Upper lobe of right lung (tissue), 1 donor: ENCODE measurements at places on chromosomes 11 and 22. TPM values are rescaled to one million over a fixed set of nuclear protein-coding genes. Genes with fewer than 3 reads are reported as not detected.

INS gene
- total RNA-seq: not detected

SERHL2 gene
- 1.2 TPM for total RNA-seq

- peaks cover 8% of the 10 kb centered on the region for H3K36me3 ChIP-seq
- no peak overlapping the region for H3K4me3 ChIP-seq
- no peak for DNase-seq
Observed at GRCh38 chr22:42906605-42907348, 49.7 kb upstream of the ARFGAP3 start.

- H3K4me3 ChIP-seq: no peak overlapping the region
- no peaks in the 10 kb centered on the region for H3K27me3 ChIP-seq
- H3K4me1 ChIP-seq: no peaks in the 10 kb centered on the region
- no peak for DNase-seq
- no peak overlapping the region for H3K27ac ChIP-seq
- no peaks in the 10 kb centered on the region for H3K36me3 ChIP-seq
Observed at GRCh38 chr11:131486100-131486499, 115.7 kb downstream of the NTM start.

FLRT1 gene
- total RNA-seq: not detected

C1QTNF6 gene
- total RNA-seq: 6.1 TPM

FAU gene
- total RNA-seq: 754 TPM

POU2AF2 gene
- total RNA-seq: not detected

DNA sequence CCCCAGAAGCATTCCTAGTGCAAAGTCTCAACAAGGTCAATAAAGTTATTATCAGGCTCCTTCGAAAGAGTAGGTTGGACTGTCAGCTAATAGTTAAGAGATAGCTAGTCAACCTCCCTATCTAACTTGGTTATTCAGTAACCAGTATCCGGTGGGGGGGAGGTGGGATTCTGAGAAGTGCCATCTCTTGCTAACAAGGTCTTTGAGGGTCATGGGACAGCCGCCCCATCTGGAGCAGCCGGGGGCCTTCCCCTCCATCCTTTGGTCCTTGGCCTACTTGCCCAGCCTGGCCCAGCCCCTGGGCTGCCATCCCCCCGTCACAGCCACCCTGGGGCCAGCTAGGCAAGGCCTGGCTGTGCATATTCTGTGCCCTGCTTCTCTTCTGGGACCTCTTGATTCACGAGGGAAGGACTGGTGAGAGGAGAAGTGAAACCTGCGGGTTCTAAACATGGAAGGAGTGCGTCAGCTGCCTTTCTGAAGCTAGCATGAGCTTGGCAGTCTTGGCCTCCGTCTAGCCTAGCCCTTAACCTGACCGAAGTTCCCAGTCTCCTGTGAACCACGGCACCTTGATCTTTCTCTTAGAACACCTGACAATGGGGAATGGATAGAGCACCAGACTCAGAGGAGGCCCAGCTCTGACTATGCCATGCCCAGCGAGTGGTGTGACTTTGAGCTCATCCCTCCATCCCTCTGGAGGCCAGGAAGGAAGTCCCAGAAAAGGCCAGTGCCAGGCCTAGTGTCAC, 9.3 kb downstream of the SLC37A2 start:
- H3K27ac ChIP-seq: peak overlapping the region; percentile 51
- H3K27me3 ChIP-seq: no peaks in the 10 kb centered on the region
- H3K4me1 ChIP-seq: peaks cover 10% of the 10 kb centered on the region
- H3K4me3 ChIP-seq: no peak overlapping the region
- peak; percentile 55 for DNase-seq
- no peaks in the 10 kb centered on the region for H3K36me3 ChIP-seq

GRK3 gene
- total RNA-seq: 26.0 TPM

DNA sequence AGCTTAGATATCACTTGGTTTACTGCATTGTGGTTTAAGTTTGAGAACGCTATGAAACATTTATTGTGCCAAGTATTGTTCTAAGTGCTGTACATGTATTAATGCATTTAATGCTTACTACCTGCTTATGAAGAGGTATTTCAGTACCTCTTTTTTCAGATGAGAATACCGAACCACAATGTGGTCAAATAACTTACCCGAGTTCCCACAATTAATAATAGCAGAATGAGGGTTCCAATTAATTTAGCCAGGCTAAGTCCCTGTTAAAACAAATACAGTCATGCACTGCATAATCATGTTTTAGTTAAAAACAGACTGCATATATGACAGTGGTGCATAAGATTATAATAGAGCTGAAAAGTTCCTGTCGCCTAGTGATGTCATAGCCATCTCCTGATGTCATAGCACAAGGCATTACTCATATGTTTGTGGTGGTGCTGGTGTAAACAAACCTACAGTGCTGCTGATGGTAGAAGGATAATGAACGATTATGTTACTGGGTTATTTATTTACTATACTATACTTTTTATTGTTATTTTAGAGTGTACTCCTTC, 4.3 kb downstream of the ZC3H12C start:
- no peak overlapping the region for H3K27ac ChIP-seq
- H3K27me3 ChIP-seq: no peaks in the 10 kb centered on the region
- no peaks in the 10 kb centered on the region for H3K36me3 ChIP-seq
- H3K4me1 ChIP-seq: no peaks in the 10 kb centered on the region
- no peak for DNase-seq

DNA sequence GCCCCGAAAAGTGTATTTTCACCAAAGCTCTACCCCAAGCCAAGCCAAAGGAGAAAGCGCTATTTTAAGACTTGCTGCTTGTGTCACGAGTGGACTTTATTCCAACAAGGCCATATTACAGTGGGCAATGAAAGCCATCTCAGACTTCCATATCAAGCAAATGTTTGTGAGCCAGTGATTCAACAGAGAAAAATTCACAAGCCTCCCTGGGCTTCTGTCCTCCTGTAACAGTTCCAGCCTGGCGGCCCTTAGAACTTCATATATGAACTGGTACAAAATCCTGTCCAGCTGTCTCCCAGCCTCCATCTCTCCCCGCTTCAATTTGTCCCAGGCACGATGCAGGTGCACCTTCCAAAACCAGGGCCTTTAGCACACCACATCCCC, 11.2 kb downstream of the LARGE1 start:
- no peak overlapping the region for H3K4me3 ChIP-seq
- H3K27me3 ChIP-seq: no peaks in the 10 kb centered on the region
- no peaks in the 10 kb centered on the region for H3K4me1 ChIP-seq
- DNase-seq: no peak
- no peak overlapping the region for H3K27ac ChIP-seq

- no peak overlapping the region for H3K27ac ChIP-seq
- H3K4me3 ChIP-seq: no peak overlapping the region
- no peaks in the 10 kb centered on the region for H3K27me3 ChIP-seq
- peaks cover 19% of the 10 kb centered on the region for H3K4me1 ChIP-seq
Observed at GRCh38 chr22:39017596-39018365, 3.1 kb upstream of the APOBEC3D start.

GRCh38 chr11:58506935-58507334, 970 bp downstream of the OR5B21 start:
- no peak for DNase-seq
- H3K4me1 ChIP-seq: no peaks in the 10 kb centered on the region
- no peak overlapping the region for H3K27ac ChIP-seq
- no peak overlapping the region for H3K4me3 ChIP-seq
- H3K36me3 ChIP-seq: no peaks in the 10 kb centered on the region

GRCh38 chr11:126113515-126113957, 50.9 kb upstream of the CDON start:
- DNase-seq: peak; percentile 90
- peaks cover 20% of the 10 kb centered on the region for H3K4me1 ChIP-seq
- peak overlapping the region; percentile 75 for H3K27ac ChIP-seq
- H3K4me3 ChIP-seq: no peak overlapping the region

- DNase-seq: peak; percentile 74
- peaks cover 33% of the 10 kb centered on the region for H3K4me1 ChIP-seq
- H3K27ac ChIP-seq: peak overlapping the region; percentile 70
- H3K27me3 ChIP-seq: no peaks in the 10 kb centered on the region
- no peaks in the 10 kb centered on the region for H3K36me3 ChIP-seq
Observed at GRCh38 chr11:75474878-75475766, 42.1 kb upstream of the KLHL35 start.

DNA sequence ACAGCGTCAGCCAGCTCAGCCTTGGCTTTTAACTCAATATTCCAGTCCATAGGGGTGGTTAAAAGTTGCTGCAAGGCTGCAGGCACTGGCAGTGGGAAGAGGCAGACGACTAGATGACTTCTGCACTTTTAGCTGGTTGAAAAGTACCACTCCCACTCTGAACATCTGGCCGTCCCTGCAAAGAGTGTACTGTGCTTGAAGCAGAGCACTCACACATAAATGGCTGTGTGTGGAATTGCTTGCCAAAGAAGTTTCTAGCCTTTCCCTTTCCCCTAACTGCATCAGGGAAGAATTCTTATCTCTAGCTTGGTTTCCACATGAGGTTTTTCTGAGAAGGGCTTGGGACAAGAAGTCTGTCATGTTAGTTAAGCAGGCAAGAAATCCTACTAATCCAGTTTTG, 5.1 kb upstream of the PHLDB1 start:
- no peaks in the 10 kb centered on the region for H3K27me3 ChIP-seq
- H3K4me3 ChIP-seq: no peak overlapping the region
- DNase-seq: no peak
- H3K4me1 ChIP-seq: peaks cover 19% of the 10 kb centered on the region
- peaks cover 58% of the 10 kb centered on the region for H3K36me3 ChIP-seq

CARD18 gene
- not detected for total RNA-seq

FGF4 gene
- total RNA-seq: not detected

PLA2G3 gene
- 6.9 TPM for total RNA-seq

DNA sequence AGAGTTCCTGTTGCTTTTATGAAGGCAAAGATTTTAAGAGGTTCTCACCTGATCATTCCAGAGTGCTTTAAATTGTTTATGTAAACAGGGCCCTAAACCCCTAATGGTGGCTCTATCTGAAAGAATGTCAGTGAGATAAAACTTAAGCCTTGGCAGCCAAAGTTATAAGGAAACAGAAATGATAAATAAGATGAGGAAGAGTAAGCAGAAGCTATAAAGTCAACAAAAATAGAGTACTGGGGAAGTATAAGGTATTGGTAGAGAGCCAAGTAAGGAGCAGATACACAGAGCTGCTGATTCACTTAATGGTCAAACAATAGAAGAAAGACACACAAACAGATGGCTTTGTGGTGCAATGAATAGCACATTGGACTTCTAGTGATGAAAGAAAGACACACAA, 37.9 kb downstream of the TMPRSS5 start:
- H3K4me1 ChIP-seq: no peaks in the 10 kb centered on the region
- H3K27me3 ChIP-seq: no peaks in the 10 kb centered on the region
- H3K36me3 ChIP-seq: no peaks in the 10 kb centered on the region
- no peak overlapping the region for H3K4me3 ChIP-seq
- H3K27ac ChIP-seq: no peak overlapping the region

- DNase-seq: no peak
- no peak overlapping the region for H3K27ac ChIP-seq
- H3K27me3 ChIP-seq: no peaks in the 10 kb centered on the region
Observed at GRCh38 chr22:45769569-45770210, 98.1 kb downstream of the ATXN10 start.

DNA sequence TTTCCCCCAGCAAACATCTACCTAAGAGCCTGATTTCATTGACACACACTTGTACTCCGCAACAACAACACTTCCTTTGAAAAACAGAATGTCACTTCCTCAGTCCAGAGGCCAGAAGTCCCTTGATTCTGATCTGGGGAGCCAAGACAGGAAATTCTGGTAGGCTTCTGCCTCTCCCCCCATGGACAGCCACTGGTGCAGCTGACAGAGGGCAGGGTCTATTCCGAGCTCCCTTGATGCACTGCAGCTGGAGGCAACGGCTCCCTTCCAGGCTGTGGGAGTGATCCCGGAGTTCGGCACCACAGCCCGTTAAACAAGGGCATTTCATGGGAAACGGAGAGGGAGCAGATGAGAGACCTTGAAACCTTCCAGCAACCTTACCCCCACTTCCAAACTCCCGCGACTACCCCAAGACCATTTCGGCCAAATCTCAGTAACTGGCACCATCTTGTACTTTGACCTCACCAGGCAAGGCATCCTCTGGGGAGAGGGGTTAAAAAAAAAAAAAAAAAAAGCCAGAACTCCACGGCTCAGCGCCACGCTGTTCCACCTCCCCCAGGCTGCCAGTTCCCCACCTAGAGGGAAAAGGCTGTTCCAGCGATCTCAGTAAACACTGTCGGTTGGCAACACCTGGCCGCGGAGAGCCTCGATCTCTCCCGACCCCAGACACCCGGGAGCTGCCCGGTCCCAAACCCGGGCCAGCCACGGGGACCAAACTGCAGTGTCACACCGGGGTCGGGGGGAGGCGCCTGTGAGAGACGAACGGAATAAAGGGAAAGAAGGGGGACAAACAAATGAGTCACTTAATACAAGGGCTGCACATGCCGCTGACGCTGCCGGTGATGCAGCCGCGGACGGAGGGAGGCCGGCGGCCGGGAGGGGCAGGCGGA, 1.1 kb downstream of the GAB2 start:
- H3K36me3 ChIP-seq: no peaks in the 10 kb centered on the region
- peak overlapping the region; percentile 78 for H3K4me3 ChIP-seq
- H3K27ac ChIP-seq: peak overlapping the region; percentile 96
- no peaks in the 10 kb centered on the region for H3K27me3 ChIP-seq
- peaks cover 44% of the 10 kb centered on the region for H3K4me1 ChIP-seq
- DNase-seq: peak; percentile 93

DNA sequence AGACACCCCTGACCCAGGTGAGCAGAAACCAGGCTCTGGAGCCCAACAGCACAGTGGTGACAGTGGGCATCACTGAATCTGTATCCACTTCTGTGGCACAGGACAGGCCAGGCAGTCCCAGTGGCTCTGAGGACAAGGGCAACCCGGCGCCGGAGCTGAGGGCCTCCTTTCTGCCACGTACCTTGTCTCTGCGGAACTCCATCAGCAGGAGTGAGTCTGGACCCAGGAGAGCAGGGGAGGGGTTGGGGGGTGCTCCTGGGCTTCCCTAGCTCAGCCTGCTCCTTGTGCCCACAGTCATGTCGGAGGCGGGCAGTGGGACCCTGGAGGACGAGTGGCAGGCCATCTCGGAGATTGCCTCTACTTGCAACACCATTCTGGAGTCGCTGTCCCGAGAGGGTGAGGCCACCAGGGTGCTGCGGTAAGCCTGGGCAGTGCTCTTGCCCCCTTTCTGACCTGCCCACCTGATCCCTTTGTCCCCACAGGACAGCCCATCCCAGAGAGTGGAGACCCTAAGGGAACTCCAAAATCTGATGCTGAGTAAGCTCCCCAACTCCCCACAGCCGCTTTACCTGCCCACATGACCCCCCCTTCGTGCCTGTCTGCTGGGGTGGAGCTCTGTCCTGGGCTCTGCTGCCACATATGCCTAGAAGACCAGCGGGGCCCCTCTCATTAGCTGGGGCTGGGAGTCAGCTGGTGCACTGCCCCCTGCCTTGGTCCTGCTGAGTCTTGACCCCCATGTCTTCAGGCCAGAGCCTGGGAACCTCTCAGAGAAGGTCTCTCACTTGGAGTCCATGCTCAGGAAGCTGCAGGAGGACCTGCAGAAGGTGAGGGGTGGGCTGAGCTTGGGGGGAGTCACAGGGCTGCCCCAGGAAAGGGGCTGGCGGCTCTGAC, 12.0 kb downstream of the SIPA1 start:
- no peak for DNase-seq
- H3K27ac ChIP-seq: no peak overlapping the region
- H3K4me3 ChIP-seq: no peak overlapping the region
- peaks cover 66% of the 10 kb centered on the region for H3K36me3 ChIP-seq
- H3K27me3 ChIP-seq: no peaks in the 10 kb centered on the region
- peaks cover 40% of the 10 kb centered on the region for H3K4me1 ChIP-seq

GVQW3 gene
- 2.0 TPM for total RNA-seq
